Ascending aorta (tissue), 2 donors: ENCODE measurements at places on chromosomes 1 and 21. TPM values are rescaled to one million over a fixed set of nuclear protein-coding genes. Genes with fewer than 3 reads are reported as not detected.

FGGY gene
- total RNA-seq = 7.0 TPM

DNA sequence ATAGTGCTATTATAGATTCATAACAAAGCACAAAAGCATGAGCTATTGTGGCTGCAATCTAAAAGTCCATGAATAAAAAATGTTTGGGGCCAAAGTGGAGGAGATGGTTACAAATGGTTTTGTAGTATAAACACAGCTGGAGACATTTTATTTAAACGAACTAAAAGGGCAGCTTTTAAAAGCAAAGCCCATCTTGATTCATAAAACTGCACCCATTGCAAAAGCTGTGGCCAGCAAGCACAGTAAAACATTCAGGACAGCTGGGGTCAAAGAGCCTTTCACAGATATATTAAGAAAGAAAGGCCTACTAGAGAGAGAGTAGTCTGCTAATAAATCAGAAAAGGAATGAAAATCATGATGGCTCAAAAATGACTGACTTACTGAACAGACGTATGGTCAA, 520.8 kb downstream of the NUF2 start:
- no peak for DNase-seq
- no peak overlapping the region for H3K27ac ChIP-seq
- no peaks in the 10 kb centered on the region for H3K36me3 ChIP-seq

- H3K27ac ChIP-seq = no peak overlapping the region
- no peaks in the 10 kb centered on the region for H3K36me3 ChIP-seq
- H3K27me3 ChIP-seq = no peaks in the 10 kb centered on the region
- H3K4me1 ChIP-seq = no peaks in the 10 kb centered on the region
These were observed 31.4 kb downstream of the IQGAP3 start for GRCh38 chr1:156540955-156541354.

GRCh38 chr1:42162181-42162580, 2.4 kb downstream of the GUCA2A start:
- H3K4me3 ChIP-seq = no peak overlapping the region
- no peak overlapping the region for H3K27ac ChIP-seq
- H3K36me3 ChIP-seq = no peaks in the 10 kb centered on the region
- H3K27me3 ChIP-seq = no peaks in the 10 kb centered on the region
- DNase-seq = no peak

RCSD1 gene
- total RNA-seq = 36.8 TPM

GRCh38 chr1:106722466-106722865, 334.0 kb upstream of the PRMT6 start:
- no peaks in the 10 kb centered on the region for H3K27me3 ChIP-seq
- H3K36me3 ChIP-seq = no peaks in the 10 kb centered on the region
- no peak overlapping the region for H3K27ac ChIP-seq
- DNase-seq = no peak
- H3K4me3 ChIP-seq = no peak overlapping the region

ADCY10 gene
- 1.9 TPM for total RNA-seq
